Breast epithelium (tissue), 4 donors: ENCODE measurements at places on chromosomes 3 and 15.

DNA sequence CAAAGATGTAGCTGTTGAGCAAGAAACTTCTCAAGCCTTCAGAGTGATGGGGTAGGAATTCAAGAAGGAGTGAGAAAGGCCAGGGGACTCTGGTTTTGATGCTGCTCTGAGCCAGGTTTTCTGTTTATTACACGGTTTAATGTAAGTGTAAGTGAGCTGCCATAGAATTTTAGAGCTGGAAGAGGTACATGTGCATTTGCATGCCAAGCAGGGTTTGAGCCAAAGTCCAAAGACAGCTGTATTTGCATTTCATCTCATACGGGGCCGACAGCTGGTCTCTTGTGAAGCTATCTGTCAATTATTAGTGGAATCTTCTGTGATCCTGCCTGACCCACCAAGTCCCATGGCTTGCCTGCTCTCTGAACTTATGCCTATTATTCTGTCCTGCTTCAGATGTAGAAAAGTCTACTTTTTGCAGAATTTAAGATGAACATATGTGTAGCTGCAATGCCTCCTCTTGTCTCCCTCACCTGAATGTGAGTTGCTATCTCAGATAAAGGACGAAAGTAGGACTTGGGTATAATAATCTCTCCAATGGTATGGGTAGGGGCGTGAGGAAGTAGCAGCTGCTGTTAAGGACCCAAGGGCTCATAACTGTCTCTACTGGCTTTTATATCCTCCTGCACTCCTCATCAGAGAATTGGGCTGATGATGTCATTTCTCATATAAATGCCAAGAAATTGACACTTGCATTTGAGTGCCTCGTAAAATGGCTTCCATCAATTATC, 160.0 kb downstream of the SQOR start:
- no peaks in the 10 kb centered on the region for H3K27me3 ChIP-seq
- no peaks in the 10 kb centered on the region for H3K4me1 ChIP-seq
- H3K36me3 ChIP-seq: no peaks in the 10 kb centered on the region
- no peak overlapping the region for H3K4me3 ChIP-seq

DNA sequence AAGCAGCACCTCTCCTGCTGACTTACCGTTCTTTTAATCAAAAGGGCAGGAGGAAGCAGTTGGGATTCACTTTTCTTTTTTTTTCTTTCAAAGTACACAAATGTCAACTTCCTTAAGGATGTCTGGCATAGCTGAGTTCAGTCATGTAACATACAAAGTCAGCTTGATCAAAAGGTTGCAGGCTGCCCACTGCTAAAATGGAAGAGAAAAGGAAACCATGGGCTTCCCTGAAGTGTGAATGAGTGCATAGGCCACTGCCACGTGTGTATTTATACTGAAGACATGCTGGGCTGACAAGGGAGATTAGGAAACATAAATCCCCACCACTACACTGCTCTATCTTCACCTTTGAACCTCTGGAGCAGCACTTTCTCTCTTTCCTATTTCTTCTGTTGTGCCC, 312.5 kb downstream of the TIGIT start:
- no peak for DNase-seq
- no peak overlapping the region for H3K27ac ChIP-seq
- no peak overlapping the region for H3K4me3 ChIP-seq
- H3K4me1 ChIP-seq: no peaks in the 10 kb centered on the region

DNA sequence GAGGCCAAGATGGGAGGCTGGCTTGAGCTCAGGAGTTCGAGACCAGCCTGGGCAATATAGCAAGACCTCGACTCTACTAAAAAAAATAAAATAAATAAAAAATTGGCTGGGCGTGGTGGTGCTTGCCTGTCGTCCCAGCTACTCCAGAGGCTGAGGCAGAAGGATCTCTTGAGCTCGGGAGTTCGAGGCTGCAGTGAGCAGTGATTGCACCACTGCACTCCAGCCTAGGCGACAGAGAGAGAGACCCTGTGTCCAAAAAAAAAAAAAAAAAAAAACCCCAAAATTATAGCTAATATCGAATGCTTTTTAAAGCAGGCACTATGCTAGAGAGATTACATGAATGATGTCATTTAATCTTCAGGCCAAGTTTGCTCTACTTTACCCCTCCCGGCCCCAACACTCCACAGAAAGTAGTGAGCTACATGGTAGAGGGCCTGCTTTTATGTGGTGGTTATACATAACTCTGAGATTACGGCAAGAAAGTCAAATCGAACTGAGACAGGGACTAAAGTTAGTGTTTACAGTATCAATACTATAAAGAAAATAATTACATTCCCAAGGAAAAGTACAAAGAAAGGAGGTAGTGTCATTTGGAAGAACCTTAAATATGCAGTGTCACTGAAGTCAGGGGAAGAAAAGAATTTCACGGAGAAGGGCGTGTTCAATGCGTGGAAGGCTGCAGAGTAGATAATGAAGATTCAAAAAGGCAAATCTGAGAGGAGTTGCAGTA, 1.1 kb downstream of the ADPGK start:
- H3K4me3 ChIP-seq: peak overlapping the region; percentile 90
- H3K27me3 ChIP-seq: no peaks in the 10 kb centered on the region
- no peak for DNase-seq
- no peaks in the 10 kb centered on the region for H3K36me3 ChIP-seq
- H3K4me1 ChIP-seq: peaks cover 3% of the 10 kb centered on the region

- no peak overlapping the region for H3K4me3 ChIP-seq
- H3K27ac ChIP-seq: no peak overlapping the region
- DNase-seq: no peak
- no peaks in the 10 kb centered on the region for H3K4me1 ChIP-seq
These were observed 19.7 kb downstream of the IL16 start for GRCh38 chr15:81216422-81216821.

- H3K36me3 ChIP-seq: no peaks in the 10 kb centered on the region
- H3K4me1 ChIP-seq: no peaks in the 10 kb centered on the region
- no peak for DNase-seq
- H3K27ac ChIP-seq: no peak overlapping the region
- no peak overlapping the region for H3K4me3 ChIP-seq
These were observed 116.9 kb downstream of the B3GALNT1 start for GRCh38 chr3:160987982-160988964.

DNA sequence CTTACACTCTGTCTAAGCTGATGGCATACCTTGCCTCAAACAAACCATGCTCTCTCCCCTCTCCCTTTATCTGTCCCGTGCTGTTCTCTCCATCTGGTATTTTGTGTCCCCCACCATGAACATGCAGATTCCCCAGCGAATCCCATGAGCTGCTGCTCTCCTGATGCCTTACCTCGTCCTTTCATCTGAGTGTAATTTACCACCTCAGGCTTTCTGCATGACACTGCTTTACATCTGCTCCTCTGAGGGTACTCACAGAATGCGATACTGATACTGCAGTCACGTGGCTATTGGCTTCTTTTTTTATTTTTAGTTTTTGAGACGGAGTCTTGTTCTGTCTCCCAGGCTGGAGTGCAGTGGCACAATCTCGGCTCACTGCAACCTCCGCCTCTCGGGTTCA, 341.7 kb downstream of the PTPRG start:
- no peaks in the 10 kb centered on the region for H3K36me3 ChIP-seq
- H3K27ac ChIP-seq: no peak overlapping the region
- no peaks in the 10 kb centered on the region for H3K27me3 ChIP-seq

- H3K27me3 ChIP-seq: no peaks in the 10 kb centered on the region
- H3K4me3 ChIP-seq: no peak overlapping the region
- no peak overlapping the region for H3K27ac ChIP-seq
- no peak for DNase-seq
These were observed 353.9 kb upstream of the THBS1 start for GRCh38 chr15:39227001-39227400.

- no peaks in the 10 kb centered on the region for H3K27me3 ChIP-seq
- no peaks in the 10 kb centered on the region for H3K4me1 ChIP-seq
- no peak for DNase-seq
- no peak overlapping the region for H3K4me3 ChIP-seq
- H3K27ac ChIP-seq: no peak overlapping the region
These were observed 85.1 kb downstream of the WDR49 start for GRCh38 chr3:167568634-167569033.

- peaks cover 5% of the 10 kb centered on the region for H3K27me3 ChIP-seq
- H3K27ac ChIP-seq: no peak overlapping the region
- no peak overlapping the region for H3K4me3 ChIP-seq
- no peaks in the 10 kb centered on the region for H3K36me3 ChIP-seq
- peaks cover 13% of the 10 kb centered on the region for H3K4me1 ChIP-seq
These were observed 4.9 kb downstream of the OXTR start for GRCh38 chr3:8764528-8764927.

DNA sequence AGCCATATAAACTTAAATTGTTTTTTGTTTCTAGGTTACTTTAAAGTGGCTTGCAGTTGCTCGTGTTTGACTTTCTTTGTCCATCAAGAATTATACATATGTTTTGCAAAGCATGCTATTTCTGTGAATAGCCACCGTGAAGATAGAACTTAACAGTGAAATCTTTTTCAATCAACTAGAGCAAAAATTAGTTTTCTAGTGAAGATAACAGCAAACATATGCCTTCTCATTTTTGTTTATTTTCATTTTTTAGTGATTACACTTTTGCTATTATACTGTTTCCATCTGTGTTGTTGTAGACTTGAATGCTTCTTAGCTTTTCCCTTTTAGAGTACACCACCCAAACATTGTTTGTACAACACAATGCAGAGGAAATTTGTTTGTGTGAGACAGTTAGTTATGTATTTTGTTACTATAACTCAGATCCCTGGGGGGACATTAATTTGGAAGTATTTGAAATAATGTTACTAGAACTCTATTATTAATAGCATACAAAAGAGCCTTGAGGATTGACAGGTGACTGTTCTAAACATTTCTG, 62.8 kb downstream of the CRYBG3 start:
- no peaks in the 10 kb centered on the region for H3K4me1 ChIP-seq
- no peaks in the 10 kb centered on the region for H3K36me3 ChIP-seq
- H3K27me3 ChIP-seq: no peaks in the 10 kb centered on the region
- no peak overlapping the region for H3K27ac ChIP-seq

- H3K36me3 ChIP-seq: no peaks in the 10 kb centered on the region
- no peak overlapping the region for H3K4me3 ChIP-seq
- DNase-seq: no peak
- H3K27me3 ChIP-seq: peaks cover 2% of the 10 kb centered on the region
These were observed 69.5 kb upstream of the MEF2A start for GRCh38 chr15:99496302-99496629.

DNA sequence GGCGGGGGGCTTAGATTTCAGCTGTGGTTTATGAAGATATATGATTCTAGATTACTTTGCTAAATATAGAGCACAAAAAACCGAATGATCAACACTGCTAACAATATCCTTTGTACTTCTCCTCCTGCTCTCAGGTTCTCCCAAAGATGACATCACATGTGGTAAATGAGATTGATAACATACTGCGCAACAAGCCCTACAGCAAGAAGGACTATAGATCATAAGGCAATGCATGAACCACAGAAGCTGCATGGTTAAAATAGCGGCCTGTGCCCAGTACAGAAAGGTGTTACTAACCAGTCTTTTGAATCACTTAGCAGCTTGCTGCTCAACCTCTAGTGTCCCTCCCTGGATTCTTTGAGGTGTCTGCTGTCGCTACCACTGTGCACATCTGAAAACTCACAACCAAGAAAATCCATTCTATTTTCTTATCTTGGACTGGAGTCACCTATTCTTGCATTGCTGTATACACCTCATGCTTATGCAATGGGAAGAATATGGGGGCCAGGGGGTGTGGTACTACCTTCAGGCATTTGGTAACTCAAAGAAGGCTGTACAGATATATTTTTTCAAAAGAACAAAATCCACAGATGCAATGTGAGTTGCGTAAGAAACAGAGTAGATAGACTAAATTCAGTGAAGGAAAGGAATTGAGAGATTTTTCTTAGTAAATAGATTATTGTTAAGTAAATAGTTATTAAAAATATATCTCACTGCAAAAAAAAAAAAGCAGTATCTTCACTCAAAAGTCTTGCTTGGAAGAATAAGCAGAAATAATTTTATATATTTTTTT, 18.2 kb downstream of the SSR3 start:
- no peaks in the 10 kb centered on the region for H3K36me3 ChIP-seq
- H3K4me1 ChIP-seq: no peaks in the 10 kb centered on the region
- H3K27ac ChIP-seq: no peak overlapping the region
- no peaks in the 10 kb centered on the region for H3K27me3 ChIP-seq

GRCh38 chr3:45318689-45319088, 69.7 kb upstream of the LARS2 start:
- H3K27ac ChIP-seq: no peak overlapping the region
- DNase-seq: no peak
- no peaks in the 10 kb centered on the region for H3K36me3 ChIP-seq
- no peaks in the 10 kb centered on the region for H3K27me3 ChIP-seq

DNA sequence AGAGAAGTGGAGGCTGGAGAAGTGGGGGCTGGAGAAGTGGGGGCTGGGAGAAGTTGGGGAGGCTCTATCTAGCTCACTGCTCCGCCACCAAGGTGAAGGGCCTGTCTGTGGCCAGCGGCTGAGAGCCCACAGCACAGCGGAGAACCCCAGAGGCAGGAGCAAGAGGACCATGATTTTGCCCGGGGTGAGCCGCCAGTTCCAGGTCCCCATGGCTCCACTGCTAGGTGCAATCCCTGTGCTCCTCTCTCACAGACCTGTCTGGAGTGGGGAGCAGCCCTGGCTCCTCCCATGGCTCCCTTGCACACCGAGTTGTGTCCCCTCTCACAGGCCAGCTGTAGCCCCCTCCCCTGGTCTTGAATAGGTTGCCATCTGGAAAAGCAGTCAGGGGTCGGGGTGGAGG, 4.7 kb upstream of the NRROS start:
- DNase-seq: no peak
- no peaks in the 10 kb centered on the region for H3K4me1 ChIP-seq
- H3K36me3 ChIP-seq: no peaks in the 10 kb centered on the region
- H3K4me3 ChIP-seq: no peak overlapping the region
- H3K27ac ChIP-seq: no peak overlapping the region

GRCh38 chr15:74799856-74800558, 12.6 kb upstream of the LMAN1L start:
- H3K36me3 ChIP-seq: peaks cover 12% of the 10 kb centered on the region
- peak overlapping the region; percentile 75 for H3K27ac ChIP-seq
- no peaks in the 10 kb centered on the region for H3K27me3 ChIP-seq

DNA sequence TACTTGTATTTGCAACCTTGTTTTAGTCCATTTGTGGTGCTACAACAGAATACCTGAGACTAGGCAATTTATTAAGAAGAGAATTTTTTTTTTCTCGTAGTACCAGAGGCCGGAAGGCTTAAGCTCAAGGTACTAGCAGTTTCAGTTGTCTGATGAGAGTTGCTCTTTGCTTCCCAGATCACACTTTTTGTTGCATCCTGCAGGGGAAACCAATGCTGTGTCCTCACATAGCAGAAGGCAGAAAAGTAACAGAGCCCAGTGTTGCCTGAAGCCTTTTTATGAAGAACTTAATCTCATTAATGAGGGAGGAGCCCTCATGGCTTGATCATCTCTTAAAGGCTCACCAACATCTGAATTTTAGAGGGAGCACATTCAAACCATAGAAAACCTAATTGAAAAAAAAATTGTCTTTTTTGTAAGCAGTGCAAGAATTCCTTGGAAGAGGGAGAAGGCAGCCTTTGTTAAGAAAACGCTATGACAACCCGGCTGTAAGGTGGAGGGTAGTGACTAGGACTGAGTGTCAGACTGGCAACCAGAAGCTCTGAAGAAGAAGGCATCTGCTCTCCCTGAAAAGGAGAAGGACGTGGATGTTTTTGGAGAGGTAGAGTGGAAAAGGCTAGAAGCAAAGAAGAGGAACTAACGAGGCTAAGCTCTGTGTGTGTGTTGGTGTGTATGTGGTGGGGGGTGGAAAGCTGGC, 1245.3 kb downstream of the ROBO2 start:
- H3K27me3 ChIP-seq: no peaks in the 10 kb centered on the region
- H3K4me1 ChIP-seq: no peaks in the 10 kb centered on the region
- H3K4me3 ChIP-seq: no peak overlapping the region
- no peaks in the 10 kb centered on the region for H3K36me3 ChIP-seq
